ENCODE measurements at places on chromosomes 12 and 14.

DNA sequence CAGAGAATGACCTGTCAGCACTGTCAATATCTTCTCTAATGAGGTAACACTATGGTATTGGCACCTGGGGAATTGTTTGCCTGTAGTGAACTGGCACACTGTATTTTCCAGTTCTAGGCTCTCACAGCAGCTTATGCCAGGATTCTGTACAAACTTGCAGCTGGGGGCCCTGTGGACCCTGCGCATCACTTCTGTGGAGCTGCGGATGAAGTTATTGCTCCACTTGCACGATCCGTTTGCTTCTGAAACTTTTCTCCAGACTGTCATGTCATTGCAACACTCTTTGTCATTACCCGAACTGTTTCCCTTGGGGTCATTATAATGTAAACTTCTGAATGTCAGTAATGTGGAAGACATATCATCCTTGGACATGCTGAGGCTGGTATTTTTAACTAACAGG lies 3.9 kb downstream of the RNASE11 start:
- no peak overlapping the region for H3K4me3 ChIP-seq
- no peak overlapping the region for H3K27ac ChIP-seq
- peaks cover 4% of the 10 kb centered on the region for H3K27me3 ChIP-seq
- H3K36me3 ChIP-seq, result no peaks in the 10 kb centered on the region

DNA sequence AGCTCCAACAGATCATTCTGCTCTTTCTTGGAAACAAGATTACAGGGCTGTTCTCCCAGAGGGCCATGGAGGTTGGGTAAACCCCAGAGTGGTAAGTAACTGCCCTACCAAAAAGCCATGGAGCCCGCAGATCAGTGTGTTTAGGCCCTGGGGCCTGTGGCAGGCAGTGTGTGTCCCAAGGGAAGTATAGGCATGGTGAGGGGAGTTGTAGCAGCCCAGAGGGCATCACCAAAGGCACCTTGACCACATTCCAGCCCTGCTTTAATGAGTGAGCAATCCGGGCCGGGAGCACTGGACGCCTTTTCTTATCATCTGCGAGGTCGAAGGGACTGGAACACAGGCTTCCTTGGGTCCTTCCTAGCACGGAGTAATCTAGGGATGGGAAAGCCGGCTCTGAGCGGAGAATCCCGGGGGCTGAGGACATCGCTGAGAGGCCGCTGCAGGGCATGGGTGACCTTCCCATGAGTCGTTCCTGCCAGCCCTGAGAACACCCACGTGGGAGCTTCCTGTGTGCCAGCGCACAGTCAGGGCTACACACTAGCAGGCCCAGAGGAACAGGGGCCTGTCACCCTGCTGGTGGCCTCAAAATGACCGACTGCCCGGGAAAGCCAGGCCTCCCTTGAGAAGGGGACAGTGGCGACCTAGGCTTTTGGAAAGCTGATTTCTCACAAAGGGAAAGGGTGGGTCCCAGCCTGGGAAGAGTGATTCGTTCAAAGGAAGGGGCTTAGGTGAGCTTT lies 91.3 kb downstream of the NINJ2 start:
- no peak for DNase-seq
- H3K27ac ChIP-seq, result peak overlapping the region; percentile 40
- H3K4me3 ChIP-seq, result no peak overlapping the region
- H3K4me1 ChIP-seq, result peaks cover 45% of the 10 kb centered on the region
- no peaks in the 10 kb centered on the region for H3K27me3 ChIP-seq

GRCh38 chr14:92519246-92520101 lies 5.9 kb downstream of the RIN3 start:
- peaks cover 78% of the 10 kb centered on the region for H3K4me1 ChIP-seq
- DNase-seq, result peak; percentile 47
- H3K4me3 ChIP-seq, result peak overlapping the region; percentile 79
- H3K36me3 ChIP-seq, result peaks cover 24% of the 10 kb centered on the region

DNA sequence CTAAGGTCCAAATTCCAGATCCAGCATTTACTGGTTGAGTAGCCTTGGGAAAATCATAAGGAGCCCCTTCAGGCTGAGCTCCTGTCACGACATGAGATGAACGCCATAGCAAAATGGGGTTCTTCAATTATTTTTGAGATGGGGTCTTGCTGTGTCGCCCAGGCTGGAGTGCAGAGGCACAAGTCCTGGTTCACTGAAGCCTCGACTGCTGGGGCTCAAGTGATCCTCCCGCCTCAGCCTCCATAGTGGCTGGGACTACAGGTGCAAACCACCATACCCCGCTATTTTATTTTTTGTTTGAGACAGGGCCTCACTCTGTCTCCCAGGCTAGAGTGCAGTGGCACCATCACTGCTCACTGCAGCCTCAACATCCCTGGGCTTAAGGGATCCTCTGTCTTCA lies 25.7 kb upstream of the GPR68 start:
- H3K27me3 ChIP-seq, result no peaks in the 10 kb centered on the region
- peaks cover 20% of the 10 kb centered on the region for H3K4me1 ChIP-seq
- peaks cover 34% of the 10 kb centered on the region for H3K36me3 ChIP-seq

GRCh38 chr12:52788876-52789636 lies 6.9 kb downstream of the KRT3 start:
- DNase-seq, result no peak
- H3K4me3 ChIP-seq, result no peak overlapping the region
- H3K27me3 ChIP-seq, result peaks cover 33% of the 10 kb centered on the region
- no peaks in the 10 kb centered on the region for H3K36me3 ChIP-seq
- peaks cover 7% of the 10 kb centered on the region for H3K4me1 ChIP-seq

DNA sequence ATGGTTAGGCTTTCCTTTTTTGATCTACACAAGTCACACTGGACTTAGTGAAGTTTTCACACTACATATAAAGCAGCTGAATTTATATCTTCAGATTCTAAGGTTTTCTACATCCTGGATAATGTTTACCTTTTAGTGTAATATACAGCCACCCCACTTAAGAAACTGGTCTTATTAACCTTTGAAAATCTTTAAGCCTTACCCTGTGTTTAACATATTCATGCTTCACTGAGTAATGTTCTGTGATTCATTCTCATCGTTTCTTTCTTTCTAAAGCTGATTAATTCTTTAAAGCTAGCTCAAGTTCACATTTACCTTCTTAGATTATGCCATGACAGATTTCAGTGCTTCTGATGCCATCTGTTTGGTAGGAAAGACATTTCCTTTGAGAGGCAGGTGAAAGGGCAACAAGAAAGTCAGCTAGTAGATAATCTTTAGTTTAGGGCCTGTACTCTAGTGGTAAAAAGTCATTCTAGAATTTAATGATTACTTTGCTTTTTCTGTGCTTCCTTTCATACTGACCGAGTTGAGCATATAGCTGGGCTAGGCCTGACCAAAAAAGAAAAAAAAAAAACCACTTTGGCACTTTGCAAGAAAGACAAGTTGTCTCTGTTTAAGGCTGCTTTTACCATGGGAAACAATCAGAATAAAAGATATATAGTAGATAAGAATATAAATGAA lies 690.9 kb upstream of the FBXO33 start:
- H3K36me3 ChIP-seq, result no peaks in the 10 kb centered on the region
- H3K4me1 ChIP-seq, result no peaks in the 10 kb centered on the region
- H3K4me3 ChIP-seq, result no peak overlapping the region
- no peak overlapping the region for H3K27ac ChIP-seq
- no peaks in the 10 kb centered on the region for H3K27me3 ChIP-seq

DNA sequence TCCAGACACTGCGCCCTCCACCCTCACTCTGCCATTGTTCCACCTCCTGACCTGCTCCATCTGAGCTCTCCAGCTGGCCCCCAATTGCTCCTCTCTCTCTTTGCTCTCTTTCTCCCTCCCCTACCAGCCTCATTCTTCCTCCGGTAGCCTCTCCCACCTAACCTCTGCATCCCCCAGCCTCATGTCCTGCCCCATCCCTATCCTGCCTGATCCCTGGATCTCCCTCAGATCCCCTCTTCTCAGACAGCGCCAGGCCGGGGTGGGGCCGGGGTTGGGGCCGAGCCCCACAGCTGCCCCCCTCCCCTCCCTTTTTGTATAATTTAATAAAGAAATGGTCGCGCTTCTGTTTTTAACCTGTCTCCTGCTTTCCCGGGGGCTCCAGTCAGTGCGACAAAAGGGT lies 1.7 kb upstream of the LAG3 start:
- H3K36me3 ChIP-seq, result peaks cover 20% of the 10 kb centered on the region
- peak overlapping the region; percentile 68 for H3K27ac ChIP-seq
- peaks cover 53% of the 10 kb centered on the region for H3K4me1 ChIP-seq
- no peak for DNase-seq
- peak overlapping the region; percentile 22 for H3K4me3 ChIP-seq

GRCh38 chr14:104423701-104424405 lies 155.7 kb upstream of the C14orf180 start:
- peaks cover 6% of the 10 kb centered on the region for H3K27me3 ChIP-seq
- H3K4me3 ChIP-seq, result no peak overlapping the region
- H3K4me1 ChIP-seq, result no peaks in the 10 kb centered on the region

DNA sequence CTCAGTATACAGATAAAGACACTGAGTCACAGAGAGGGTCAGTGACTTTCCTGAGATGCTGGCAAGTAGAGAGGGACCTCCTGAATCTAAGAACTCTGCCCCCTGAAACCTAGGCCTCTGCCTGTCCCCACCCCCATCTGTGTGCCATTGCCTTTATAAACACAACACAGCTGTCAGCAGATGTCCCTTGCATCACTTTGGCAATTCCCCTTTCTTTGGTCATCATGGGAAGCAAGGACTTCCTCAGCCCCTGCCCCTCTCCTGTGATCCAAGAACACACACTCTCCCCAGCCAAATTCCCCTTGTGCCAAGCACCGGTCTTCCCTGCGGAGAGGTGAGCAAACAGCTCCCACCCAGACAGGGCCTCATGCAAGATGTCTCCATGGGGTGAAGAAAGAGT lies 8.3 kb downstream of the TSPAN11 start:
- H3K4me3 ChIP-seq, result no peak overlapping the region
- H3K27ac ChIP-seq, result no peak overlapping the region
- H3K4me1 ChIP-seq, result no peaks in the 10 kb centered on the region

DNA sequence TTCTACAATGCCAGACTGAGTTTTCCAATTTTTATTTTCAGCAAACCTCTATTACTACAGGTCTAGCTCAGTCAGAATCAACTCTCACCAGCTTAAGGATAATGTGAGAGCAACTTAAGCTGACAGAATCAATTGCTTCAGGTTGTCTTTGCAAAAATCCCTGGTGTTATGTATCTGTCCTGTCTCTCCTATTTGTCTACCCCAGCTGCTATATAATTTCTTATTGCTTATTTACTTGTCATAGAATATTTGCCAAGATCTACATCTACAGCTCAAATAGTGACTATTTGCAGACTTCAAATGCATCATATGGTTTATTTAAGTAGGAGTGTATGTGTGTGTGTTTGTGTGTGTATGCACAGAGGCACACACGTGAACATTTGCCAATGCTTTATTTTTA lies 54.1 kb downstream of the FOXG1 start:
- H3K4me1 ChIP-seq, result no peaks in the 10 kb centered on the region
- H3K4me3 ChIP-seq, result no peak overlapping the region
- no peak overlapping the region for H3K27ac ChIP-seq
- H3K27me3 ChIP-seq, result no peaks in the 10 kb centered on the region
- no peak for DNase-seq

DNA sequence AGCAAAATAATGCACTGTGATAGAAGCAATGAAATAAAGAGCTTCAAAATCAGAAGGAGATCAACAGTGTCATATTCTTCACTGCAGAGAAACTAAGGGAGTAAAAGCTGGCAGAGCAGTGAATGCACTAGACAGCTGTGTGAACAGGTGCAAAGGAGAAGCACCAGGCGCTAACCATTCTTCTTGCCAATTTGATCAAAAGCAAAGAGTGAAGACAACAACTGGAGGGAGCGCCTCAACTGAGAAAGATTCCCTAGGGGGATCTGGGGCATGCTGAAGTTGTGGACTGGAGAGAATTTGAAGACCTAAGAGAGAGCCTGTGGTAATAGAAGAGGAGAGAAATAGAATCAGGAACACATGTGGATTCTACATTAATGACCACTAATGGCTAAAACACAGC lies 50.4 kb upstream of the OVCH1 start:
- DNase-seq, result no peak
- peaks cover 6% of the 10 kb centered on the region for H3K27me3 ChIP-seq
- H3K27ac ChIP-seq, result no peak overlapping the region
- H3K4me1 ChIP-seq, result no peaks in the 10 kb centered on the region
- H3K4me3 ChIP-seq, result no peak overlapping the region

DNA sequence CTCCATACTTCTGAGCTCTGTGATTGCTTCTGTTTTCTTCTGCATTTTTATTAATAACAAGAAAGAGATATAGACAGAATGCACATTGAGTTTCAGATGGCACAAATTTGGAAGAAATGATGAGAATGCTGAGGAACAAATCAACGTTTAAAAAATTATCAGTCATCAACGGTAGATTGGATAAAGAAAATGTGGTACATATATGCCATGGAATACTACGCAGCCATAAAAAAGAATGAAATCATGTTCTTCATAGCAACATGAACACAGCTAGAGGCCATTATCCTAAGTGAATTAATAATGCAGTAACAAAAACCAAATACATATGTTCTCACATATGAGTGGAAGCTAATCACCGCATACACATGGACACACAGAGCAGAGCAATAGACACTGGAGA lies 81.8 kb downstream of the DUSP6 start:
- DNase-seq, result no peak
- H3K4me3 ChIP-seq, result no peak overlapping the region
- no peaks in the 10 kb centered on the region for H3K27me3 ChIP-seq

GRCh38 chr12:116481726-116482125 lies 77.5 kb upstream of the MAP1LC3B2 start:
- H3K4me3 ChIP-seq, result no peak overlapping the region
- no peak overlapping the region for H3K27ac ChIP-seq
- peaks cover 5% of the 10 kb centered on the region for H3K27me3 ChIP-seq

DNA sequence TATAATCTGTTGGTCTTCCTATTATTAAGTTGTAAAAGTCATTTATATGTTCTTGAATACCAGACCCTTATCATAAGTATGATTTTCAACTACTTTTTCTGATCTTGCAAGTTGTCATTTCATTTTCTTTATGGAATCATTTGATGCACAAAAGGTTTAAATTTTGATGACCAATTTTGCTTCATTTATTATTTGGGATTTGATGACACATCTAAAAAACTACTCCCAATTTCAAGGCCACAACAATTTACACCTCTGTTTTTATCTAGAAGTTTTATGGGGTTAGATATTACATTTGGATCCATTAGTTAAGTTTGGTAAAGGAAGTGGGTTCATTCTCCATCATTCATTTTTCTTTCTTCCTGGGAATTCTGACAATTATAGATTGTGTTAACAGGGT lies 259.2 kb downstream of the LRFN5 start:
- H3K4me1 ChIP-seq, result no peaks in the 10 kb centered on the region
- no peaks in the 10 kb centered on the region for H3K36me3 ChIP-seq
- DNase-seq, result no peak

- no peak overlapping the region for H3K27ac ChIP-seq
- peaks cover 7% of the 10 kb centered on the region for H3K4me1 ChIP-seq
- H3K4me3 ChIP-seq, result no peak overlapping the region
- H3K36me3 ChIP-seq, result no peaks in the 10 kb centered on the region
- peaks cover 3% of the 10 kb centered on the region for H3K27me3 ChIP-seq
These were observed 90.9 kb upstream of the CCDC196 start for GRCh38 chr14:66395300-66395699.

All from activated naive CD8-positive, alpha-beta T cell treated with anti-CD3 and anti-CD28 coated beads, Interleukin-2, amount 10 ng/mL, durations not matched to agents 7 days and 5 days (primary cell).